ENCODE measurements at places on chromosomes 7 and 10.

GRCh38 chr10:132549371-132549770 is 11.8 kb downstream of the INPP5A start:
- no peak for DNase-seq

GRCh38 chr10:13907570-13907969 is 320.8 kb downstream of the PRPF18 start:
- DNase-seq, result no peak

- no peak for DNase-seq
Measured at GRCh38 chr10:1635340-1635739, 102.0 kb downstream of the ADARB2 start.

GRCh38 chr7:66454600-66455225 is 174.0 kb upstream of the KCTD7 start:
- no peak for DNase-seq

DNA sequence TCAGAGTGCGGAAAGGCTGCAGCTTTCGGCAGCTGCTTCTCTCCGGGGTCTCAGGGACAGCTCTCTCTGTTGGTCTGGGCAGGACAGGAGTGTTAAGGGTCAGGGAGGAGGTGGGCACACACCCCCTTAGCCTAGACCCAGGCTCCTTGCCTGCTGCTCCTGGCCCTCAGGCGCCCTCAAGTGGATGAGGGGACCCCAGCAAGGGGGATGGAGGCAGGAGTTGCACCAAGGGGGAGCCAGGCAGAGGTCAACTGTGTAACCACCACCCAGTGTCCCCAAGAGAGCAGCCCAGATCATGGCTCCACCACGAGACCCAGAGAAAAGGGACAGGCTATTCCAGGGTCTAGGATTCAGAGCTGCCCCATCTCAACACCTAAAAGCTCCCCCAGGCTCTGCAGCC is 26.9 kb downstream of the SPOCK2 start:
- no peak for DNase-seq

GRCh38 chr7:9718071-9718661 is 1255.5 kb upstream of the PHF14 start:
- no peak for DNase-seq

- no peak for DNase-seq
Measured at GRCh38 chr10:110775020-110775375, 96.7 kb upstream of the PDCD4 start.

- no peak for DNase-seq
Measured at GRCh38 chr10:122273966-122274545, 3.0 kb downstream of the BTBD16 start.

DNA sequence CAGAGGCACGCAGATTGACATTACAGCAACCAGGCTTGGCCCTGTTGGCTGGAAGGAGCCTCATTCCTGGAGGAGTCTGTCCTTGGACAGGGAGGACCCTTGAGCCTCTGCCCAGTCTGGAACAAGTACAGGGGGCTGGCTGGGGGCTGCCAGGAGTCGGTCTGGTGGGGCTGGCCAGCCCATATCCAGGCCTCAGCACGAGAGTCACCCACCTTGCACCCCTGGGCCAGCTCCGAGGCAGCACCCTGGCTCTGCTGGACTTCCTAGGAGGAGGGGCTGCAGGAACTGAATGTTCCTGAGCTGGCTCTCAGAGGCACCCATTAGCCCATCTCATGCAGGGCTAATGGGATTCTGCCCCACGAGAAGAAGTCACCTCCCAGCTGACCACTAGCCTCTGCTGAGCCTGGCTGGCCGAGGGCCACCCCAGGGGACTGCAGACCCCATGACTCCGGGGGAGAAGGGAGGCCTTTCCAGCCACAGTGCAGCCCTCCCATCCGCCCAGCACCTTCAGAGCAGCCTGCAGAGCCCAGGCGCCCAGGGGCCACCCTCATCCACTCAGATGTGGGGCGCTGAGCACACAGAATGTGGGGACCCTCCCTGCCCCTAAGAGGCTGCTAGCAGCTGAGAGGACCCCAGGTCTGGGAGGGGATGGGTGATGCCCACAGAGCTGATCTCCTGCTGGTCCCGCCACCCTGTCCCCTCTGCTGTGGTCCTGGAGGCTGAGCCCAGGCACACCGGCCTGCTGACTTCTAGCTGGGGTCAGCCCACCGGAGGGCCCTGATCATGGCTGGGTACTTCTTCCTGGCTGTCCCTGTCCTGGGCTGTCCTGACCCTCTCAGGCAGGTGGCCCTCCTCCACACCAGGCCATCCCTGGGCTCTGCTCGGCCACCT is 14.8 kb upstream of the INPP5A start:
- no peak for DNase-seq

DNA sequence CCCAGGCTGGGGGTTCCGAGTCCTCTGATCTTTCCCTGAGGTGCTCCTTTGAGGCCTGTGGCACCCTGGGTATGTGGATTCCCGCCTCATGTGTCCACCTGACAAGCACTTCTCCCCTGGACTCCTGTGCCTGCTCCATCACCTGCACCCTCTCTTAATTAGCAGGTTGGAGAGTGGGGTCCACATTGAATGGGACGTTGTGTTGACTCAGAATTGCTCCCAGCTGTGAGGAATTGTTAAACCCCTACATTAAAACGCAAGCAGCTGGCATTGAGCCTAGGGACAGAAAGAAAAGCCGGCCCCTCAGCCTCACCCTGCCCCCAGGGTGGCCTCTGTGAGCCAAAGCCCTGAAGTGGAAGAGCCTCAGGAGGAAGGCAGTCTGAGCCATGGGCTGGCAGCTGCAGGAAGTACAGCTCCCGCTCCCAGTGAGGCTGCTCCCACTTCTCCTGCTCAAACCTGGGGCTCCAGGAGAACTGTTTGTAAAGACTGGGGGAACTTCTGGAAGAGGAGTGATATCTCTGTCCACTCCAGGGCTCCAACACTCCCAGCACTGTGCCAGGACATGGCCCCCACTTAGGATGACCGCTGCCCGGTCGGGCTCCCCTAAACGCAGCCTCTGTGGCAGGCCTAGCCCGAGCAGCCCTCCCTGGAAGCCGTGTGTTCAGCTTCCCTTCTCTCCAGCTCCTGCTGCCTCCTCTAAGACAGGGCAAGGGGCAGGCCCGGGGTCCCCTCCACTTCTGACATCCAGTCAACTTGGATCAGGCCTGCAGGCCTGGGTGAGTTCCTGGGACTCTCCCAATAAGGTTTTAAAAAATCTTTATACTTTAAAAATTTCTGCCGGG is 1.8 kb upstream of the OPN4 start:
- no peak for DNase-seq

DNA sequence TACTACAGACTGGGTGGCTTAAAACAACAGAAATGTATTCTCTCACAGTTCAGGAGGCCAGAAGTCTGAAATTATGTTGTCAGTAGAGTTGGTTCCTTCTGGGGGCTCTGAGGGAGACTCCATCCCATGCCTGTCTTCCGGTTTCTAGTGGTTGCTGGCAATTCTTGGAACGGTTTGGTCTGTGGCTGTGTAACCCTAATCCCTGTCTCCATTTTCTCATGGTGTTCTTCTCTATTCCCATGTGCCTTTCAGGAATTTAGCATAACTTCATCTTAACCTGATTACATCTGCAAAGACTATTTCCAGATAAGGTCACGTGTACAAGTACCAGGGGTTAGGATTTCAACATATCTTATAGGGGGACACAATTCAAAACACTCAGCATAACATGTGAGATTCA is 73.2 kb downstream of the FAM241B start:
- no peak for DNase-seq

- DNase-seq, result no peak
Measured at GRCh38 chr7:657565-658119, 68.9 kb upstream of the DNAAF5 start.

- no peak for DNase-seq
Measured at GRCh38 chr7:21361413-21362125, 66.3 kb upstream of the SP4 start.

GRCh38 chr10:114584419-114584818 is 73.7 kb downstream of the ABLIM1 start:
- no peak for DNase-seq

GRCh38 chr7:2635810-2636701 is 4.3 kb downstream of the TTYH3 start:
- DNase-seq, result no peak

DNA sequence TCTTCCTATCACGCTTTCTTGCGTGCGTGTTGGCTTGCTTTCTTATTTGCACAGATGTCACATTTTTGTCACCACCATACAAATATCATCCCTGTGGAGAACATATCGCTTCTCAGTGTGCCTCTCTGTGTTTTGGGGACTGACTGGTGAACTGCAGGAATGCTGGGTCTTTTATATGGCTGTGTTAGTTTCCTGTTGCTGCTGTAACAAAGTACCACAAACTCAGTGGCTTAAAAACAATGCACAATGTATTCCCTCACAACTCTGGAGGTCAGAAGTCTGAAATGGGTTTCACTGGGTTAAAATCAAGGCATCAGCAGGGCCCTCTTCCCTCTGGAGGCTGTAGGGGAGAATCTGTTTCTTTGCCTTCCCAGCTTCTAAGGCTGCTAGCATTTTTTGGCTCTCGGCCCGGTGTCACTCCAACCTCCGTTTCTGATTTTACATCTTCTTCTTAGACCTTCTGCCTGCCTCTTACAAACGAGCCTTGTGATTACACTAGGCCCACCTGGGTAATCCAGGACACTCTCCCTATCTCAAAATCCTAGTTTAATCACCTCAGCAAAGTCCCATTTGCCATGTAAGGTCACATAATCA is 82.0 kb downstream of the LRMDA start:
- no peak for DNase-seq
